CD4-positive, alpha-beta T cell treated with Interleukin-2 at 100 ng/mL for 4 hours (primary cell): ENCODE measurements at places on chromosomes 6 and 20.

DNA sequence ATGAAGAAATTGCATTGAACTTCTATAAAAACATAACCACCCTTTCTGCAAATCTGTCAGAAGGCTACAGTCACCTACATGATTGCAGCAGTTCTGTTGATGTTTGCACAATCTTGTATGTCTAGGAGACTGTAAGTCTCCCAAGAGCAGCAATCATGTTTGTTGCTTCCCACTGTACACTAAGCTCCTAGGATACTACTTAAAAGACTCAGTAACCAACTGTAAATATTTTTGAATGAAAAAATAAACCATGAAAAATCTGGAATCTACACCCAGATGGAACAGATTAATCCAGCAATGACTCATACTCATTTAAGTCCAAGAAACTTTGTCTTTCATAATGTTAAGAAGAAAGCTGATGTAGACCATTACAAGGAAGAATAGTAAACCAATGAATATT, 168.5 kb upstream of the ATXN1 start:
- DNase-seq, result no peak

- no peak for DNase-seq
Observed at GRCh38 chr6:33721508-33721907, 10.0 kb upstream of the UQCC2 start.

GRCh38 chr6:148422085-148422484, 79.4 kb downstream of the SASH1 start:
- no peak for DNase-seq

GRCh38 chr6:16399158-16399557, 160.8 kb downstream of the GMPR start:
- DNase-seq, result no peak

GRCh38 chr6:46490425-46491200, 636 bp downstream of the RCAN2 start:
- DNase-seq, result no peak

DNA sequence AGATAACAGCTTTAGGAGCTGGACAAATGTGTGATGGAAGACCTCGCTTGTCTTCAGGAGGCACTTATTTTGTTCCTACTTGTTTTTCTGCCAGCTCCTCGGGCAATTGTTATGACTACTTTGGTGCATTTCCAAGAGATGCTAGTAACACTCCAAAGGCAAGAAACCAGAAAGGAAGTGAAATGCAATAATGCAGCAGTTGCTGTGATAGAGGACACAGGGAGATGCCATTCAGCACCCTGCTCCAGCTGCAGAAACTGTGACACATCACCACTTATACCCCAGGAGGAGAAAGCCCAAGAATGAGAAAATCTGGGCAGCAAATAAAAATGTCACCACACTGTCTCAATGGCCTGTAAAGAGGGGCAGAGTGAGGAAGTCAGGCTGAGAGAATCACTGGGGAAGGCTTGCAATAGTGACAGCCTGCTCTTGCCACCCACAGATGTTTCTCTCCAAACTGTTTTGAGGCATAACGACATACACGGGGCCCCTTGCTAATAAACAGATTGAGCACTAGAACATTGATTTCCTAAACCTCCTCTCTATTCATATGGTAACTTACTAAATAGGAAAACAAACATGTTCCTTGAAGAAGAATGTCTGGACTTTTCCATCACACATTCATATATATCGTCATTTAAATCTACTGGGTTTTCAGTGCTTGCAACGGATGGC, 231.0 kb upstream of the PRND start:
- no peak for DNase-seq

DNA sequence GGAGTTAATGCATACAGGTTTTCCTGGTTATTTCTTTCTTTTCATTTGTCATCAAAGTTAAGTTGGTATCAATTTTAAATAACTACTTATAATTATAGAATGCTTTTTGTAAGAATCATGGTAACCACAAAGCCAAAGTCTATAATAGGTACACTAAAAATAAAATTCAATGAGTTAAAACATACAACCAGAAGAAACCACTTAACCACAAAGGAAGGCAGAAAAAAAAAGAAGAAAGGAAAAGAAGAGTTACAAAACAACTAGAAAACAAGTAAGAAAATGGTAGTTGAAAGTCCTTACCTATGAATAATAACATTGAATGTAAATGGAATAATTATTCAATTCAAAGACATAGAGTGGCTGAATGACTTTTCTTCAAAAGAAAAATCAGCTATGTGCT, 45.6 kb downstream of the THBS2 start:
- no peak for DNase-seq

DNA sequence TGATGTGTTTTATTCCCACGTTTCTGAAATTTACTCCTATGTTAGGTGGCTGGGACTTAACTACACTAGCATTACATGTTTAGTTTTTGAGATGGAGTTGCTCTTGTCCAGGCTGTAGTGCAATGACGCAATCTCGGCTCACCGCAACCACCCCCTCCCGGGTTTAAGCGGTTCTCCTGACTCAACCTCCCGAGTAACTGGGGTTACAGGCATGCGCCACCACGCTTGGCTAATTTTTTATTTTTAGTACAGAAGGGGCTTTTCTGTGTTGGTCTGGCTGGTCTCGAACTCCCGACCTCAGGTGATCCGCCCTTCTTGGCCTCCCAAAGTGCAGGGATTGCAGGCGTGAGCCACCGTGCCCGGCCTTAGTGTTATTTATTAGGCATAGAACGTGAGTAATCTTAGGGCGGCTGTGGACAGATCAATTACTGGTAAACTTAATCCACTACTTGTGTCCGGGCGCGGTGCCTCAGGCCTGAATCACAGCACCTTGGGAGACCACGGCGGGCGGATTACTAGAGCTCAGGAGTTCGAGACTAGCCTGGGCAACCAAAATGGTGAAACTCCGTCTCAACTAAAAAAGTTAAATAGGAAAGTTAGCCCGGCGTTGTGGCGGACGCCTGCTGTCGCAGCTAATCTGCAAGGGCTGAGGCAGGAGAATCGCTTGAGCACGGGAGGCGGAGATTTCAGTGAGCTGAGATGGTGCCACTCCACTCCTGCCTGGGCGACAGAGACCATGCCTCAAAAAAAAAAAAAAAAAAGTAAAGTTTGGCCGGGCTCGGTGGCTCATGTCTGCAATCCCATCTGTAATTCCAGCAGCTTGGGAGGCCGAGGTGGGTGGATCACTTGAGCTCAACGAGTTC, 123.7 kb upstream of the BTN3A2 start:
- peak; percentile 60 for DNase-seq

GRCh38 chr6:156859686-156860085, 82.5 kb downstream of the ARID1B start:
- DNase-seq, result no peak

DNA sequence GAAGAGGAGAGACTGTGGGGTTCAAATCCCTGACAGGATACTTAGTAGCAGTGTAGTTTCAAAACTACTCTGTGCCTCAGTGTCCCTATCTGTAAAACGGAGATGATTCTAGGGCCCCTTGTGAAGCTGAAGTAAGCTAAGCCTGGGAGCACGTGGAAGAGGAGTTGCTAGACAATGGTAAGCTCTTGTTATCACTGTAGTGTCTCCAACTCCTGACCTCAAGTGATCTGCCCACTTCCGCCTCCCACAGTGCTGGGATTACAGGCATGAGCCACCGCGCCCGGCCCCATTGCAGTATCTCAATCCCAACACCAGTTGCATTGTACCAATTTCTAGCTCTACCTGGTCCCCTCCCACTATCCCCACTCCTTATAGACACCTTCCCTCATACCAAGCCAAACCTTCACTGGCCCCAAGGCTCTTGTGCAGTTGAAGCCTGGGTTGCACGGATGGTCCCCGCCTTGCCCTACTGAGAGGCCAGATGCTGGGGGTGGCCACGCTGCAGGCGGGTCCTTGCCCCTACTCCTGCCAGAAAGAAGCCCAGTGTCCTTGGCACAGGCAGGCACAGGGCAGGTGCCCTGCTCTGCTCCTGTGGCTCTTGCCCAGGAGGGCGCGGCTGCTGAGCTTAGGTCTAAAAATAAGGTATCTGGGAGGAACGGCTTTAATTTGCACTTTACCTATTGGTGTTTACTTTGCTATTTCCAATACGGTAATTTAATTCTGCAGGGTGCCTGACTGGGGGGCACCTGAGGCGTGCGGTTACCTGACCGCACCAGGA, 118.1 kb downstream of the VEGFA start:
- DNase-seq, result no peak

- DNase-seq, result no peak
Observed at GRCh38 chr20:54661880-54662465, 186.6 kb downstream of the DOK5 start.

DNA sequence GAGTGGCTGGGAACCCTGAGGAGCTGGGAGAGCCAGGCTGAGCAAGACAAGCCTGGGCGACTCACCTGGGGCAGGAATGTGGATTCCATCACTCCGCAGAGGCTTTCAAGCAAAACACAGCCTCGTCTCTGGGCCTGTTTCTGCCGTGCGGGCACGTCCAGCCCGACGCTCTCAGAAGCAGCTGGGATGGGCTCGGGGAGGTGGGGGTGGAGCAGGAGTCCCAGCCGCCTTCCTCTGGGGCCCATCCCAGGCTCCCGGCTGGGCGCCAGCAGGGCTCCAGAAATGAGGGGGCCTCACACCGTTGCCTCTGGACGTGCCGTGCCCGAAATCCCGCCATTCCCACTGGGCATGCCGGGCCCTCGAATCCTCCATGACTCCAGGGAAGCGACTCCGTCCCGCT, 8.7 kb upstream of the RPS21 start:
- DNase-seq, result no peak

DNA sequence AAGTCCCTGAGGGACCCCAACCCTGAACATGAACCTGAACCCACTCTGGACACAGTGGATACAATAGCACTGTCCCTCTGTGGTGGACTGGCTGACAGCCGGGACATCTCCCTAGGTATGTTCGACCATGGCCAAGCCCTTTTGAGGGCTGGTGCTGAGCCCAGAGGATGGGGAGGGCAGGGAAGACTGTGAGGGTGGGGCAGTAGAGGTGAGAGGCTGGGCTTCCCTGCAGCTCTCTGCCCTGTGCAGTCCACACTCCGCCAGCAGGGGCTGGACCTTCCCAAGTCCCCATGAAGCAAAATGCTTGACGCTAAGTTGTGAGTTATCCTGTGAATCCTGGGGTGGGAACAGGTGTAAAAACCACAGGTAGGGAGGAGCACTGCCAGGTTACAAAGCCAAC, 11.5 kb downstream of the LPIN3 start:
- DNase-seq, result no peak

DNA sequence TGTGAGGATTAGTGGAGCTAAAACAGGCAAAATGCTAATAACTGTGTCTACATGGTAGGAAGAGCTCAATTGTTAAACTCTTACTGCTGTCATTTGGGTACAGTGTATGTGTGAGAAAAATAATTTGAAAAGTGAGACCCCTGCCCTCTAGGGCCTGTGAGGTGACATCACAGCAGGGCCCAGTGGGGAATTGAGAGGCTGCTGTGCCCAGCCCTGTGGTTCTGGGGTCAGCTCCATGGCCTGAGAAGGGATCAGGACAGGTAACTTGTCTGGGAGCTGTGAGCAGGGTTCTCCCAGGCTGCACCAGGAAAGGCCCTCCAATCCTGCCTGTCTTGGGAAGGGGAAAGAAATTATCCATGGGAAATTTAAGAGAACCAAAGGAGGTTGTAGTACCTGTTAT, 1.3 kb downstream of the SIRPB1 start:
- DNase-seq, result no peak

DNA sequence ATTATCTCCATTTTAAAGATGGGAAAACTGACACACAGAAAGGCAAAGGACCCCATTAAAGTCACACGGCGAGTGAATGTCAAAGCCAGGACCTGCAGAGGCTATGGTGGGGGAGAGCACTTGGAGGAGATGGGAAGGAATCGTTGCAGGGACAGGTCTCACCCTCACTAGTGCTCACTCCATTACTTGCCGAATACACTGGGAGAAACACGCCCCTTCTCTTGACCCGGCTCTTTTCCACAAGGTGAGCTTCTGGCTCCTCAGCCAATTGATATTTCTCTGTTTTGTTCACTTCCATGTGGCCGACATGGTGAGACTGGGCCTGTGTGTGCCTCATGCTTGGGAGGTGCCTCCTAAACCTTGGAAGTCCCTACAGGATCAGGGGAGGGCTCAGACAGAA, 117.8 kb upstream of the KCNG1 start:
- DNase-seq, result no peak

DNA sequence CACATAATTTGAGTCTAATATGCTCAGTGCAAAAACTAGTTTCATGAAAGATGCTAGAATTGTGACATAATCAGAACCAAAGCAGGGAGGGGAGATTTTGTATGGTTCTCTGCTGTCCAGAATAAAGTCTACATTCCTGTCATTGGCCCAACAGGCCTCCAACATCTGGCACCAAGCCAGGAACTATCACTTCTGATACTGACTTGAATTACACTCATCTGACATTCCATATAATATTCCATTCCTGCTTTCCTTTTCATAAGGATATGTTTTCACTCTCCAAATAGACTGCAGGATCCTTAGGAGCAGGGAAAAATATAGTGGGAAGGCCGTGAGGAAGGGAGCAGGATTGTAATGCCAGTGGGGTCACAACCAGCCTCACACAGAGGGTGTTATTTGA, 84.6 kb upstream of the BTN3A2 start:
- no peak for DNase-seq

- DNase-seq, result no peak
Observed at GRCh38 chr6:104940238-104940892, 16.5 kb upstream of the LIN28B start.

GRCh38 chr20:31652917-31653396, 15.2 kb downstream of the COX4I2 start:
- DNase-seq, result no peak

- no peak for DNase-seq
Observed at GRCh38 chr6:44624226-44624625, 236.7 kb downstream of the CDC5L start.

DNA sequence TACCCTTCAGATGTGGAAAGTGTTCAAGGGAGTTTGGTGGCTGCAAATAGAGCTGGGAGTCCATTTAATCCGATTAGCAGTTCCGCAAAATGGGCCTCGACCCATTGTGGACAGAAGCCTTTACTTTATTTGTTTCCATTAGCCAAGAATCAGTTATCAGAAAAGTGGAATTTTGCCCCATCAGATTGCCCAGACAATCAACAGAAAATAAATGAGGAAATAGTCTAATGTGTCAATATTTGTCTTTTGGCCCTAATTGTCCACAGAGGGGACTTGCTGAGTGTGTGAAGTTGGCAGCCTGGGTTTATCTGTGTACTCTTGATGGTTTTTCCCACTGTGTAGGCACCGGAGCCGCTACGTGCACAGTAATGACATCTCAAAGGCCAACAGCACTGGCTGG, 134.3 kb downstream of the LINC00237 start:
- DNase-seq, result no peak
